ENCODE measurements at places on chromosomes 7 and 10. TPM values are rescaled to one million over a fixed set of nuclear protein-coding genes. Genes with fewer than 3 reads are reported as not detected.

PAPOLB gene
- 0.27 TPM for total RNA-seq

PARP12 gene
- 59.9 TPM for total RNA-seq

CCDC3 gene
- 1.8 TPM for total RNA-seq

SMKR1 gene
- 0.13 TPM for total RNA-seq

PRLHR gene
- total RNA-seq, result not detected

Measured in thoracic aorta endothelial cell (primary cell).